ENCODE measurements at places on chromosomes 16 and 17.

- no peak for DNase-seq
These were observed 1906.3 kb downstream of the TP53TG3F start for GRCh38 chr16:35365675-35366074.

- DNase-seq, result no peak
These were observed 15.2 kb downstream of the KCTD5 start for GRCh38 chr16:2697401-2697948.

- DNase-seq, result no peak
These were observed 198.6 kb downstream of the AATF start for GRCh38 chr17:37147301-37147812.

DNA sequence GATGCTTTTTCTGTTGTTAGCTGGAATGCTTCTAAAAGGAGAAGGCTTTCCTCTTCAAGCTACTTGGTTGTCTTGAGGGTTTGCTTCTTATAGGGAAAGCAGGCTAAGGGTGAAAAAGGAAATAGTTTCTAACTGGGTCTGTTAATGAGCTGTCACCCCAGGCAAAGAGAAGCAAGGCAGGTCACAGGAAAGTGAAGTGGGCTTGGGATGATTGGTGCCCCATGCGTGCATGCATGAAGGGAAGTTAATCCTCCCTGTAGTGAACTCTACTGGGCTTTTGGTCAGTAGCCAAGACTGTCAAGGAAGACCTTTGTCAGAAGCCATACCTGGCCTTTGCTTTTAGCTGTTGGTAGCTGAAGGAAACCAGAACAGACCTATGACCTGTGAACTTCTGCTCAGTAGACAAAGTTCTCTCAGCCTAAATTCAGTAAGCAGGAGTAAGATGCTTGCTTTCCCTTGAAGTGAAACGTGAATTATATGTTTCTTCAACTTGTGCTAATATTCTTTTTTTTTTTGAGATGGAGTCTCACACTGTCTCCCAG is 16.5 kb downstream of the TENT4B start:
- DNase-seq, result no peak

- DNase-seq, result no peak
These were observed 28.5 kb downstream of the PGS1 start for GRCh38 chr17:78406920-78407319.

DNA sequence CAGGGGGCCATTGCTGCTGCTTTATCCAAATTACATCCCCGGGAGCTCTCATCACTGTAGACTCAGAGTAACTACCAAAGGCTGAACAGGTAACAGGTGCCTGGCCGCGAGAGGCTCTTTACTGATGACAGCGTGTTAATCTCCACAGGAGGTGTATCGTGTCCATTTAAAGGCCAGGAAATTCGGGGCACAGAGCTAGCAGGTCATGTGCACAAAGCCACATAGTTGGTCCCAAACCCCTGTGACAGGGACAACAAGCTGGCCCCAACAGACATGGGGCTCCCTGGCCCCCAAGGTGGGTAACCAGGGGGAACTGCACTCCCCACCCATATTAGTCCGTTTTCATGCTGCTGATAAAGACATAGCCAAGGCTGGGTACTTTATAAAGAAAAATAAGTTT is 55.3 kb upstream of the RBFOX3 start:
- DNase-seq, result no peak
